ENCODE measurements at places on chromosomes 2 and 18. TPM values are rescaled to one million over a fixed set of nuclear protein-coding genes. Genes with fewer than 3 reads are reported as not detected.
A peak's percentile ranks its signal among the peaks of the same experiment; 100 is the strongest.

Gene LRRC30
- not detected for total RNA-seq

DNA sequence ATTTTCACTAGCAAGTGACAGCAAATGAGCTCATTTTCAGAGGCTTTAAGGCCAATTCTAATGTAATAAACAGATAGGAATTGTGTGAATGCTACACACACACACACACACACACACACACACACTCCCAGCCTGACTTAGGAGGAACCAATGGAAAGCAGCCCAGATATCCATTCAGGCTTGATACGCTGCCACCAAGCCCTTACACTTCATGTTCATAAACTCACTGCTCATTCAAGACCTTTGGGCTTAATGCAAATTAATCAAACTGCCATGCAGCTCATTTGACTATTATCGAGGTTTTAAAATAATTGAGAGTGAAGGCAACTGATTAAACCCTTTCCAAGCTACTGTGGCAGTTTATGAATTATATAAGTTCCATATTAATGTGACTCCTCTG, 298.9 kb upstream of the NCKAP5 start:
- no peak for DNase-seq

GRCh38 chr18:24443870-24444269, 16.6 kb upstream of the HRH4 start:
- no peak for DNase-seq

- no peak for DNase-seq
Measured at GRCh38 chr2:2845806-2846315, 514.8 kb upstream of the MYT1L start.

- DNase-seq, result peak; percentile 86
Measured at GRCh38 chr2:42102591-42103450, 55.0 kb downstream of the PKDCC start.

DNA sequence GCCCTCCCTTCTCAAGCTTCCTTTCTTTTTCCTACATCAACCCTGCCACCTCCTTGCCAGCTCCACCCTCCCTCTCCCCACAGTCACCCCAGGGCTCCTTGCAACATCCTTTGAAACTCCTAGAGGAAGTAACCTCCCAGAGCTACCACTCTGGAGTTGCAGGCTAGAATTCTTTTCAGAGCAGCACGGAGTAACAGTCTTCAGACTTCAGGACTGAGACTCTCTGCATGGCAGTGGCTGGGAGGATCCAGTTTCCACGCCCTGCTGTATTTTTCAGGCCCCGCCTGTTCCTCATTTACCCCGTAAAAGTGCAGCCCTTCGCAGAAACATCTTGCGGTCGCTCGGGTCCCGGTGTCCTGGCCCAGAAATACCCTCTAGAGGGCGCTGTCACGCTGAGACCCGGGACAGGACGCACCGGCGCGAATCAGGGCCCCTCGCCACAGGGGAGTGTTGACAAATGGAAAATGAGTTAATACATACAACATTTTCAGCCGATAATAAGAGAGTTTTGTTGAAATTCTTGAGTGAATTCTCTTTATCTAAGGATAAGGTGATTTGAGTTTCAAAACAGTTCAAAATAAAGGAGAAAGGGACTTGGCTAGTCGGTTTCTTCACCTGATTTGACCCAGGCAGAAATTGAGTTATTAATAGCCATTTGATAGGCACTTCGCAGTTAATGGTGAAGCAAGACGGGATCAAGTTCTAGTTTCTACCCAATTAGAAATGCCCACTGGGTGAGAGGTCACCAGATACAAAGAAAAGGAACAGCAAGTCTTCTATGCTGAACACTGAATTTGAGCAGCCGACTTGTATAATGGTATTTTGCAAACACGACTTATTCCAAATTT, 18.5 kb upstream of the NTSR2 start:
- peak; percentile 88 for DNase-seq

DNA sequence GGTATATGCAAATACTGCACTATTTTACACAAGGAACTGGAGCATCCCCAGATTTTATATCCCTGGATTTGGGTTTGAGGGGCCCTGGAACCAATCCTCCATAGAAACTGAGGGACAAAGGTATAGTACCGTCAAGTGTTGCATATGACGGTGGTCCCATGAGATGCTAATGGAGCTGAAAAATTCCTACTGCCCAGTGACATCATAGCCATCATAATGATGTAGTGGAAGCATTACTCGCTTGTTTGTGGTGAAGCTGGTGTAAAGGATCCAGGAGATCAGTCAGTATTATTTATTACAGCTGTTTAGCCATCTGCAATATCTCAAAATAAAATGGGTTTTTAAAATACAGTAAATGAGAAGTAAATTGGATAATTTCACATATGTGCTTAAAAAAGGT, 496.6 kb upstream of the HS6ST1 start:
- no peak for DNase-seq

DNA sequence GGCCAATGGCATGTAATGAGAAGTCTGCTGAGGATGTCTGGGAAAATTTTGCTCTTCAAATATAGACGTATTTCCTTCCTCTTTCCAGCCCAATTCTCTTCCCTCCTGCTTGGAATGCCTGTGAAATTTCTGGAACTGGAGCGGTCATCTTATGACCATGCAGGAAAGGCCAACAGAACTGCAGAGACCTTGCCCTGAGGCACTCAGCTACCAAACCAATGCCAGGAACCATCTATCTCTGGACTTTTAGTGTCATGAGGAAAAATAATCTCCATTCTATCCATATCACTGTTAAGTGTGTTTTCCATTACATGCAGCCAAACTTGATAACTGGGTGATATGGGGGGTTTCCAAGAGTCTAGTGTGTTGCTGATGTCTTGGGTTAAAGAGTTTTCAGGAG, 363.7 kb downstream of the SLC4A3 start:
- no peak for DNase-seq

Gene GDF7
- 0.94 TPM for total RNA-seq

Gene DSG1
- 0.89 TPM for total RNA-seq

DNA sequence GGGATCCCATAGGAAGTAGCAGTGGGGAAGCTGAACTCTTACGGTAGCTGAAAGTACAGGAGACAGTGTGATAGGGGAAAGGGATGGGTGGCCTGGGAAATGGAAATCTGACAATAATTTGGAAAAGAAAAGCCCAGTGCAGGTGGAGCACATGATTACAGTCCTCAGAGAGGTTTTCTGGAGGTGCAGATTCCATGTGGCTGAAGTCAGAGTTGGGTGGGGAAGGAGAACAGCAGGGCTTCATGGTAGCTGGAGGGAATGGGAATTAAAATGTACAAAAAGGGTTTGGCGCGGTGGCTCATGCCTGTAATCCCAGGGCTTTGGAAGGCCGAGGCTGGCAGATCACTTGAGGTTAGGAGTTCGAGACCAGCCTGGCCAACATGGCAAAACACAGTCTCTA, 12.2 kb downstream of the HRH4 start:
- DNase-seq, result no peak

Gene CFC1
- not detected for total RNA-seq

- DNase-seq, result no peak
Measured at GRCh38 chr2:165428926-165429325, 40.6 kb upstream of the CSRNP3 start.

Gene MYO3B
- 0.05 TPM for total RNA-seq

Gene POTEJ
- total RNA-seq, result not detected

Gene OTOS
- total RNA-seq, result not detected

DNA sequence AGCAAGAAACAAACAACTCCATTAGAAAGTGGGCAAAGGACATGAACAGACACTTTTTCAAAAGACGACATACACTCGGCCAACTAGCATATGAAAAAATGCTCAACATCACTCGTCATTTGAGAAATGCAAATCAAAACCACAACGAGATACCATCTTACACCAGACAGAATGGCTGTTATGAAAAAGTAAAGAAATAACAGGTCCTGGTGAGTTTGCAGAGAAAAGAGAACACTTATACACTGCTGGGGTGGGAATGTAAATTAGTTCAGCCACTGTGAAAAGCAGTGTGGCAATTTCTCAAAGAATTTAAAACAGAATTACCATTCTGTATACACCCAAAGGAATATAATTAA, 130.5 kb downstream of the PLCL1 start:
- DNase-seq, result no peak

GRCh38 chr2:229405796-229406195, 134.7 kb upstream of the PID1 start:
- no peak for DNase-seq

DNA sequence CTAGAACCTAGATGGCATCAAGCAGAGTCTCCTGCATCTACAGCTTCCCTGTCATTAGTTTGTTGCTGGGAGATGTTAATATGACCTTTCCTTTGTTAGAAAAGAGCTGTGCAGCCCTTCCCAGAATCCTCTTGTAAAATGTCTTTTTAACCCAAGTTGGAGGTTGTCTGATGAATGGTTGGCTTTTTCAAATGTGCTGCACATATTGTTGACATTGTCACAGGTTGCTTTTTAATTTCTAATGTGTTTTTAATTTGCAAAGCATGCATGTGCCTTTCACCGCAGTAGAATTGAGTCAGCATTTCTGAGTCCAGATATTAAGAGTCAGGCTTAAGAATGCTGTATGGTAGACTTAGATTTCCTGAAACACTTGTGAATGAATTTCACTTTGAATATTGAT, 120.8 kb downstream of the GREB1L start:
- no peak for DNase-seq

GRCh38 chr18:10771053-10771709, 245.4 kb downstream of the NAPG start:
- DNase-seq, result no peak

DNA sequence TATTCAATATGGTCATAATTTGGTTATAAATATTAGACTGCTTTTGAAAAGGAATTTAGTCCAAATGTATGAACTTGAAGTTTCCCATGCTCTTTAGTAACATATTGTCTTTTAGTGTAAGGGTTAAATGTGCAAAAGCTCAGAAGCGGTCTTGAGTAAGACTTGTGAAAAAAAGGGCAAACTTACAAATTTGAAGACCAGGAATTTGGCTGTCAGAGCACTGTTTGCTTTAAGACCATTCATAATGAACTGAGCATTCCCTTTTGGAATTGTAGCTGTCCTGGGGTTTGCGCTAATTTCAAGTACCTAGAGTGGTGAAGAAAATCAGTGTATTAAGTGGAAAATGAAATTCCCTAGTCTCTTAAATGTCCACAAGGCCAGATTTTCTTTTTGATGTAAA, 6.9 kb upstream of the ZEB2 start:
- DNase-seq, result no peak

DNA sequence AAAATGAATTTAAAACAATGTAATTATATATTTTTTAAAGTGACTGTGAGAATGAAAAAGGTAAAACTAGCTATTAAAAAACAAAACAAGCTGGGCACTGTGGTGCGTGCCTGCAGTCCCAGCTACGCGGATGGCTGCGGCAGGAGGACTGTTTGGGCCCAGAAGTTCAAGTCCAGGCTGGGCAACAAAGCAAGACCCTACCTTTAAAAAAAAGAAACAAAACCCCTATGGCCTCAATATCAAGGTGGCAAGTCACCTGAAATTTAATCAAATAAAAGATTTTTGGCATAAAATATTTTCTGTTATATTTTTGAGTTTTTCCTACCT, 46.9 kb upstream of the STRN start:
- DNase-seq, result no peak

DNA sequence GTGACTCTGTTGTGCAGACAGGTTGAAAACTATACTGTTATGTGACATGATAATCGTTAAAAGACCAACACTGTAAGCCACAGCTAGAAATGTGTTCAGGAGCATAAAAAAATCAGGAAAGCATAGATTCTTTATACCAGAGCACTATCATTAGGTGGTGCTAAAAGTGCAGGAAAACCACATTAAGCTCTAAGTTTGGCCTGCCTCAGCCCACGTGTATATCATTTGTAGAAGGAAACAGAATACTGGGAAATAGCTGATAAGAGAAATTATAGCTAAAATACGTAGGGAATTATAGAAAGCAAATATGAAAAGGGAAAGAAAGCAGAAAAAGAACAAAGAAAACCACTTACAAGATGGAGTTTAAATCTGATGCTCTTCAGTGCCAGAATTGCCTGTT, 26.5 kb upstream of the C2orf74 start:
- no peak for DNase-seq

Gene CAPG
- total RNA-seq, result 7.4 TPM

DNA sequence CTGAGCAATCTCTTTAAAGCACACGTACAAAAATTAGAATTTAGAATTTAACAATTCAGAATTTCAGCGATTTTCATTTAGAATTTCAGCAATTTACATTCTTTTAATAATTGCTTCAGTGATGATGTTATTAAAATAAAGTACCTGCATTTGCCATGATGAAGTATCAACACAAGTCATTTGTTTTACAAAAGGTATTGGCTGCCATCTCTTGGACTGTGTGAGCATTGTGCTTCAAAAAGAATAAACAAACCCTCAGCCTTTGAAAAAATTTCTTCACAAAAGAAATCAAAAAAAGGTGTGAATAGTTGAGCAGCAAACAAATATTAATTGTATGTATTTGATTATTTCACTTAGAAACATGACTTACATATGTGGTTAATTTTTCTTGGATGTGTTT, 27.1 kb upstream of the ZC3H15 start:
- no peak for DNase-seq

GRCh38 chr18:10863026-10863425, 286.3 kb downstream of the PIEZO2 start:
- DNase-seq, result no peak

Gene ANKRD53
- 0.38 TPM for total RNA-seq

DNA sequence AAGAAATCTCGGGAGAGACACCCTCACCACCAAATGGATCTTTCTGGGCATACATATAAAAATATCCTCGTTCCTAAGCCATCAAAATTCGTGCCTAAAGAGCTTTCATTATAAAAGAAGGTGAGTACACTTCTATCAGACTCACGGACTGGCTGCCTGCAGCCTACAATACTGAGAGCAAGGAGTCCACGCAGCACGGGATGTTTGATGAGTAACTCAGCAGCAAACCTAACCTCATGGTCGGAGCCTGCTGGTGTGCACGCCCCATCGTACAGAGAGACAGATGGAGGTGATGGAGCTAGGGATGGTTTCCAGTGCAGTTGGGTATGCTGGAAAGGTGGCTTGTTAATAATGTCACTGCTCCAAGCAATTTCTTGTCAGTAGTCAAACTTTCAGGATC, 256.2 kb downstream of the FIGN start:
- no peak for DNase-seq

DNA sequence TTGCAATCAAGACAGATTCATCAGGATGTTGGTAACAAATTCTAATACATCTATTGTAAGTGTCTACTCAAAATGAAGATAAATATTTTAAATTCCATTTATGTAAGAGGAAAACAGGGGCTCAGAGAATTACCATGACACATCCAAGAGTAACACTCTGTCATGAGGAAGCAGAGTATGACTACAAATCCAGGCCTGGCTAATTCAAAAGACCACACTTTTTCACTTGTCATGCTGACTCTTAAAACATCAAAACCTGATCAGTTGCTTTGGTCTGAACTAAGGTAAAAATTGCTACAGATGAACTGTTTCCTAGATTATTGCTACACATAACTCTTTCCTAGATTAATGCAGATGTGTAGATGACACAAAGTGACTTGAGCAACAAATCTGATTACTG, 880.6 kb downstream of the TSN start:
- DNase-seq, result no peak

DNA sequence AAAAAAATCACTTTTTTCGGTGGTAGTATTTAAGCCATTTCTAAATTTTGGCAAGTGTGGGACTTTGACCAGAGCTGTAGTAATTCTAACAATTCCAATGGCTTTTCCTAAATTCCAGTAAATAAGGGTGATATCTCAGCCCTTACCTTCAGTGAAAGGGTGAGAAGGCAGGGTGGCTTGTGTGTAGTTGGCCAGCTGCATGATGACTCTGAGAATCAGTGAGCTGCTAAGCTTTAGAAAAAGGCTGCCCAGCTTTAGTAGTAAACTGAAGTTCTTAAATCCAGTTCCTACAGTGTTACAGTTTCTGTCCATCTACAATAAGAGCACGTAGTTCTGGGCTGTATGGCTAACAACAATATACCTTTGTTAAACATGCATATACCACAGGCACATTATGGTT, 42.0 kb downstream of the OXER1 start:
- DNase-seq, result no peak

- DNase-seq, result no peak
Measured at GRCh38 chr2:163664610-163665009, 71.2 kb downstream of the FIGN start.
